ENCODE measurements at places on chromosomes 1 and 21. TPM values are rescaled to one million over a fixed set of nuclear protein-coding genes. Genes with fewer than 3 reads are reported as not detected.
A peak's percentile ranks its signal among the peaks of the same experiment; 100 is the strongest.

GRCh38 chr1:118947790-118948189, 40.4 kb downstream of the TBX15 start:
- DNase-seq: peak; percentile 86

GRCh38 chr1:246160905-246161304, 346.2 kb downstream of the SMYD3 start:
- no peak for DNase-seq

GRCh38 chr1:38940339-38941047, 1.1 kb downstream of the RHBDL2 start:
- DNase-seq: no peak

DNA sequence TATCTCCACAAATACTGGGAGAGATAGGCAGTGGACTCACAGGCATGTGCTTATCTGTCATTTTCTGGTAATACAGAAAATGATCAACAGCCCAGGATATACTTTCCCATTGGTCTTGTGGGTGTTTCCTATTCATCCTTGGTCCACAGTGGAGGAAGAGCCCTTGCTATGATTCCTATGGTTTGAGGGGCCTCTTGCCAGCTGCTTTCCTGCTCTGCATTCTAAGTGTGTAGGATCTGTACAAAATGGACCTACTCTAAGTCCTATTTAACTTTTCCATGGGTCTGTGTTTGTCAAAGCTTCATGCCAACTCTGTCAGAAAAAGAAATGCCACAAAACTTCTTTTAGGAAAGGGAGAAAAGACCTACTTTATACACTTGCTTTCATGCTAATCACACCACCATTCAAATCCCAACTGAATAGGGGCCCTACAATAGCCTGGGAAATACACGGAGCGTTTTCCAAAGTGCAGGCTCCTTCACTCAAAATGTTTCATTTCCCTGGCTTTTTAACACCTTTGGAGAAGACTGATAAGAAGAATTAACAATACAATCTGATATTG, 16.4 kb downstream of the PLPP3 start:
- no peak for DNase-seq

DNA sequence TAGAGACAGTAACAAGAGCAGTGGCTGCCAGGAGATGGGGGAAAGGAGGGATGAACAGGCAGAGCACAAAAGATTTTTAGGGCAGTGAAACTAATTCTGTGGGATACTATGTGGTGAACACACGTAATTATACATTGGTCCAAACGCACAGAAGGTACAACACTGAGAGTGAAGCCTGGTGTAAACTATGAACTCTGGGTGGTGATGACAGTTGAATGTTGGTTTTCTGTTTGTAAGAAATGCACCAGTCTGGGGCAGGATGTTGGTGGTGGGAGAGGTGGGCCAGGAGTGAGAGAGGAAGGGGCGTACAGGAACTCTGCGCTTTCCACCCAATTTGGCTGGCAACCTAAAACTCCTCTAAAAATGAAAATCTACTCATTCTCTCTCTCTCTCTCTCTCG, 50.2 kb upstream of the TIAM1 start:
- no peak for DNase-seq

TSPAN1 gene
- not detected for total RNA-seq

- no peak for DNase-seq
Measured at GRCh38 chr1:226133504-226134123, 52.9 kb downstream of the ACBD3 start.

GRCh38 chr1:19973616-19974015, 5.8 kb downstream of the PLA2G2A start:
- DNase-seq: no peak

DNA sequence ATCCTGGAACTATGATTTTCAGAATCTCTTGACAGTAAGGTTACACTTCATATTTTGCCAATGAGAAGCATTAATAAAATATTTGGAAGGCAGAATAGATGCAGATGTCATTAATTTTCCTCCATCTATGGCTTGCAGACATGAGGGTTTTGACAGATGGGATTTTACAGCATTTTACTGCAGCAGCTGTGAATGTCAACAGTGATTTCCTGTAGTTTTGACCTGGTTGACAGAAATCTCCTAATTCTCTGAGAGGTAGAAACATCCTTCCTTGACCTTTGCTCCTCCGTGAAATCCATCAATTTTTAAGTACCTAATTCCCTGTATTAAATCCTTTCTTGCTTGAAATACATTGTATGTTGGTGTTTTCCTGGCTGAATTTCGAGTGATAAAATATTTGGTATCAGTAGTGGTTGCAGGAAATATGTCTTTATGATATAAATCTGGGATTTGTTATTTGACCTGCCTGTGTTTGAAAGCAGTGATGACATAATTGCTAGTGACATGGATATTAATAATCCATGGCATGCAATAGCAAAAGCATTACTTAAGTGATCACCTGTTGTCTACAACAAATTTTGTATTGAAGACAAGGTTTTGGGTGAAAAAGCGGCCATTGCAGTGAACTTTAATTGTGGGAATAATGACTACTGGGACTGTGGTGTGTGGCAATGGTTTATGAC, 73.9 kb downstream of the HLX start:
- DNase-seq: no peak

- no peak for DNase-seq
Measured at GRCh38 chr1:103283841-103284669, 175.7 kb upstream of the COL11A1 start.

SLC2A5 gene
- not detected for total RNA-seq

PLEKHA6 gene
- 0.83 TPM for total RNA-seq

CFAP141 gene
- not detected for total RNA-seq

JAM2 gene
- 0.42 TPM for total RNA-seq

- no peak for DNase-seq
Measured at GRCh38 chr1:54278941-54279422, 79.0 kb downstream of the MRPL37 start.

All from Daoy (cell line).